Placental pericyte (primary cell): ENCODE measurements at places on chromosomes 7 and 10. TPM values are rescaled to one million over a fixed set of nuclear protein-coding genes. Genes with fewer than 3 reads are reported as not detected.

The NAT16 gene
- total RNA-seq, result not detected in 2 replicates

The TMEM176B gene
- total RNA-seq, result 0.29 TPM in 1 of 2 replicates, not detected in the other

The DYNC1I1 gene
- total RNA-seq, result 0.44 and 1.3 TPM in 2 replicates

The CFAP70 gene
- total RNA-seq, result 0.44 and 0.57 TPM in 2 replicates

The OPALIN gene
- not detected in 2 replicates for total RNA-seq

The UCMA gene
- total RNA-seq, result not detected in 2 replicates

The MSMB gene
- not detected in 2 replicates for total RNA-seq

The APBB1IP gene
- 1.3 and 2.7 TPM in 2 replicates for total RNA-seq

The OR6B1 gene
- total RNA-seq, result not detected in 2 replicates

The KAZALD1 gene
- 7.9 and 12.2 TPM in 2 replicates for total RNA-seq

The ANXA8 gene
- 3.3 and 18.6 TPM in 2 replicates for total RNA-seq

The KIAA1549 gene
- 2.4 and 3.3 TPM in 2 replicates for total RNA-seq

The IDI2 gene
- total RNA-seq, result not detected in 2 replicates

The SNX13 gene
- 39.6 and 45.4 TPM in 2 replicates for total RNA-seq

The RASA4B gene
- 0.44 and 1.4 TPM in 2 replicates for total RNA-seq

The CALN1 gene
- total RNA-seq, result not detected in 2 replicates

The SFXN2 gene
- total RNA-seq, result 7.7 and 9.3 TPM in 2 replicates

The SRGN gene
- 8.3 and 29.1 TPM in 2 replicates for total RNA-seq

The RPEL1 gene
- total RNA-seq, result under 0.01 TPM in 1 of 2 replicates, not detected in the other

The IL6 gene
- total RNA-seq, result 64.7 and 659 TPM in 2 replicates

The FAM170B gene
- total RNA-seq, result not detected in 2 replicates

The CALU gene
- total RNA-seq, result 722 and 851 TPM in 2 replicates

The ATOH7 gene
- not detected in 2 replicates for total RNA-seq

The TRPV6 gene
- total RNA-seq, result not detected in 2 replicates

The SLC16A9 gene
- under 0.01 TPM in 1 of 2 replicates, not detected in the other for total RNA-seq

The AKR1C4 gene
- total RNA-seq, result not detected in 2 replicates

The ABCC2 gene
- total RNA-seq, result 0.22 and 1.0 TPM in 2 replicates

The AKR1C2 gene
- 1.9 and 6.3 TPM in 2 replicates for total RNA-seq
